ENCODE measurements at places on chromosomes 5 and 9.
A peak's percentile ranks its signal among the peaks of the same experiment; 100 is the strongest.

GRCh38 chr9:83065233-83065632 lies 2.3 kb upstream of the RASEF start:
- DNase-seq: no peak

DNA sequence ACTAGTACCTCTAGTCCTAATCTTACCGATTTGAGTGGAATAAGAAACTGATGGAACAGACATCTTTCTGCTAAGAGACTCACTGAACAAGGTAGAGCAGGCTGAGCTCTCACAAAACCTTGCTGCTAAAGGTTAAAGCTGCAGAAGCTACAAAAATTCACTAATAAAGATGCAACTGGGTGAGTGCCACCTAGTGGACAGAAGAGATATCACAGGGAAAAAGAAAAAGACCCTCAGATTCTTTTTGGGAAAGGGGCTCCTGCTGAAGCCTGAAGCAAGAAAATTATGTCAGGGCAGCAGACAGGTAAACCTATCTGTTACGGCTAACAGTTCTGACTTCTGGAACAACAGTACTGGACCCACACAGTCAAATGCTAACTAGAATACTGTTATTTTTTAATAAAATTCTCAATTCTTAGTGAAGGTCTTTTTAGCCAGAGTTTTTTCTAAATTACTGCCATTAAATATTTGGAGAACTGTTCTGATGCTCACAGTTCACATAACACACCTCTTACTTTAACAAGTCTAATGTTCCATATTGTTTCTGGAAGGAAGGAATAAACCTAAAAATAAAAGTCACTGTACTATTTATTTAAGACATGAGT lies 51.2 kb downstream of the DIAPH1 start:
- no peak for DNase-seq

- no peak for DNase-seq
Measured at GRCh38 chr5:65512170-65512937, 30.6 kb upstream of the ADAMTS6 start.

DNA sequence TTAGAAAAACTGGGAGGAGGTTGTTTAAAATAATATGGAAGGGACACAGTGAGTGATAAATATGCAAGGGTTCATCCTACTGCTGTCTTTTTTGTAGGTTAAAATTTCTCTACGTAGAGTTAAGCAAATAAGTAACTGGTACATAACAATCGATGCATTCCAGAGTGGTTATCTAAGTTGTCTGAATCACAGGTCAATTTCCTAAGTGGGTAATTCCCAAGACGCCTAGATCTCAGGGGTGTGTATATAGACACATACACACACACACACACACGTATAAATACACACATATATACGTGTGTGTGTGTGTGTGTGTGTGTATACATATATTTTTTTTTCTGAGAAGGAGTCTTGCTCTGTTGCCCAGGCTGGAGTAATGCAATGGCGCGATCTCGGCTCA lies 22.3 kb downstream of the CAAP1 start:
- DNase-seq: no peak

GRCh38 chr5:134902071-134902801 lies 2.7 kb upstream of the PCBD2 start:
- DNase-seq: no peak

DNA sequence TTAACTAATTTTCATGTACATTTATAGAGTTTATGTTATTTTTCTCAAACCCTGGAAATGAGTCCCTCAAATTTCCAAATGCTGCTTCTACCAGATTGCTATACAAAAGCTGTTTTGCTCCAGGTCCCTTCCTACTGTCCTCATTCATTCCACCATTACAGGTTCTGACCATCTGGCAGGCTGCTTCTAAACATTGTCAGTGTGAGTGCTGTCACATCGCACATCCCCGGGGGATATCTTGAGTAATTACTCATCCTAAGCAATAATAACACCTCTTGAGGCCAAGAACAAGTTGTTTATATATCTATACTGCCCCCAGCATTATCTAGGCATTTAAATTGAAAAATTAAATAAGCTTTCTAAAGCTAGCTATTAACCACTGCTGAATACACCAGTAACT lies 1675.3 kb upstream of the CDH6 start:
- no peak for DNase-seq

DNA sequence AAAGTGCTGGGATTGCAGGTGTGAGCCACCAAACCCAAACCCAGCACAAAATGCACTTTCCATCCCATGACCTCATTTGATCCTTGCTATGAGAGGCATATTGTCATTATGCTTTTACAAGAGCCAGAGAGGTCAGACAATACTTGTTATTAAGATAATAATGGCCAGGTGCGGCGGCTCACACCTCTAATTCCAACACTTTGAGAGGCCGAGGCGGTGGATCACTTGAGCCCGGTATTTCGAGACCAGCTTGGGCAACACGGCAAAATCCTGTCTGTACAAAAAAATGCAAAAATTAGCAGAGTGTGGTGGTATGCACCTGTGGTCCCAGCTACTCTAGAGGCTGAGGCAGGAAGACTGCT lies 55.9 kb upstream of the IL17B start:
- DNase-seq: no peak

DNA sequence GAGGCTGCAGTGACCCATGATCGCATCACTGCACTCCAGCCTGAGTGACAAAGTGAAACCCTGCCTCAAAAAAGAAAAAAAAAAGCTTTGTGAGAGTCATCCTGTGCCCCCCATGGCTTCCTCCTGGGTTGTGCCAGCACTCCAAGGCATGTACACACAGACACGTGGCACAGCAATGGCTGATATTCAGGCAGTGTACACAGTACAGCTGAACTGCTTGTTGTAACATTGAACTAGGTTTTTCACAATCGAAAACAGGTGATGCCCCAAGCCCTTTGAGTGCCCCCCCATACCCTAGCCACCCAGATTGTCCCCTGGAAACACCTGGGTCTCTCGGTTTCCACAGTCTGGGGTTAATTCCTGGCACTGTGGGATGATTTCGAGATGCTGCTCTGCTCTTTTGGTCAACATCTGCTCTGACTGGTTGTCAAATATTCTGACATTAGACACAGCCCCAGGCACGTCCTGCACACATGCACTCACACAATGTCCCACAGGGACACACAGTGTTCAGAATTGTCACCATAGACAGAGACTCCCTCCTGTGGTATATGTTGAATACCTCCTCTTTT lies 9.2 kb downstream of the SPINK4 start:
- no peak for DNase-seq

- DNase-seq: no peak
Measured at GRCh38 chr5:150222906-150223305, 33.0 kb downstream of the SLC6A7 start.

- DNase-seq: no peak
Measured at GRCh38 chr9:83633676-83634075, 10.7 kb downstream of the IDNK start.

DNA sequence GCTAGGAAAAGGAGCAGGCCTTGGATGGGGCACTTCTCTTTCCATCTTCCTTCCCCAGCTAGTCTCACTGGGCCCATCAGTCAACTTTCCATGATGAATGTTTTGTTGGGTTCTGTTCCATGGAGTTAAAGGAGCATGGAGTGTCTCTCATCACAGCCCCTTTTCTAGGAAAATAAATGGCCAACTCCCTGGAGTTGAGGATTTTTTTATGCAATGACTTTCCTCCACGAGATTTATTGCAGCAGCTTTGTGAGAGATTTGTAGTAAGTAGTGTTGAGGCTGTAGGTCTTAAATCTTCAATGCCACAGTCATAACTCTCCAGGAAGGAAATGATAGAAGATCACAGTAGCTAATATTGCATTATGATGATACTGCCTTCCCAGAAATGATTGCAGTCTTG lies 45.6 kb upstream of the SLC44A1 start:
- DNase-seq: no peak

GRCh38 chr9:16484180-16484579 lies 386.3 kb downstream of the BNC2 start:
- DNase-seq: no peak

DNA sequence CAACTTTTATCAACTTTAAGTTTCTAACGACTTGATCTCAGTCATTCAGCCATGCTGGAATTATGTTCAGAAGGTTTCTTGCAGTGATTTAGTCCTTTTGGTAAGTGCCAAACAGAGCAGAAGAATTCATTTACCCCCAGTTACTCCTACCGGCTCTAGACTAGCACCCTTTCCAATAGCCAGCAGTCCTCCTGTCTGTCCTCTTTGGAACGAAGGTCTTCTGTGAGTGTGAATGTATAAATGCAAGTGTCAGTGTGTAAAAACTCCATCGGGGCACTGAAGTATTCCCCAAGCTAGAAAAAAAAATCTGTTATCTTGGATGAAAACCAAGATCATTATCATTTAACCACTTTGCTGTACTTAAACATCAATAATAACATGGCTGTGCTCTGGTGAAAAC lies 64.4 kb downstream of the GLIS3 start:
- no peak for DNase-seq

GRCh38 chr5:177608243-177609075 lies 8.5 kb downstream of the B4GALT7 start:
- DNase-seq: no peak

- DNase-seq: no peak
Measured at GRCh38 chr9:86287013-86287412, 4.7 kb upstream of the ISCA1 start.

DNA sequence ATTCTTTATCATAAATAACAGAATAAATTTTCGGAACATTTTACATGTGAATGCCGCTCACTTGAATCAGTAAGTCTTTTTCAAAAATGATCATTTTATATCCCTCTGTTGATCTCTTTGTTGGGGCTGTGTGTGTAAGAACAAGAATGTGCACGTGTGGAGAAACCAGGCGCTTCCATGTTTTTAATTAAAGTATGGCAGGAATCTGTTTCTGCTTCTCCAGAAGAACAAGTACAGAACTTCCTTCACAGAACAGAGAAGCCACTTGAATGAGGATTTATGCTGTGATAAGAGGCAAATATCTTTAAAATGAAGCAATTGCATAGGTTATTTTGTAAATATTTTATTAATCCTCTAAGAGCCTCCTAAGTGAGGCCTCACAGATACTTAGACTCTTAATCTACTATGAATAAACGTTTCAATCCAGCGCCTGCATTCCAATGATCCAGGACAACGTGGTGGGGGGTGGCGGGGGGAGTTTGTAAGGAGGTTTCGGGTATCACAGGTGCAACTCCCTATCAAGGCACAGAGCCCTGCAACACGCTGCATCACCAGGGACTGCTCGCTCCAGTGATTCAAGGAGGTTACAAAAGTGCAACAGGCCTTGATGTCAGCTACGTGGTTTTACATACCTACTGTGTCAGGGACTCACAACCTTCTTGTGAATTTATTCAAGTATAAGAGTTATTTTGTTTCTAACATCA lies 409.2 kb downstream of the BNC2 start:
- no peak for DNase-seq

GRCh38 chr5:17156463-17156862 lies 61.0 kb upstream of the BASP1 start:
- no peak for DNase-seq

DNA sequence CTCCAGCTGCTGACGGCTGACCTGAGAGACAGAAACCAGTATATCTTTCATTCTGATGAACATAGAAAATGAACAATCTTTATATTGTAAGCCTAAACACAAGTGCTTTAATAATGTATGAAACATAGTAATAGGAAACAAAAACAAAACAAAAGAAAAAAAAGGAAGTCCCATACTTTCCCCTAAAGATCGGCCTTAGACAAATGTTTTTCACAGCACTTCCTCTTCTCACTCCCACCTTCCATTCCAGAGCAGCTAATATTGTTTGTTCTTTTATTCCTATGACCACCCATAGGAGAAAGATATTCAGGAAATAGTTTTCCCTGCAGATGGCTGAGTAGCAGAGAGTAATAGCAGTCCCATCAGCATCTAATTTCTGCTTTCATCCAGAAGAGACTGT lies 194.4 kb upstream of the SLC27A6 start:
- DNase-seq: no peak

DNA sequence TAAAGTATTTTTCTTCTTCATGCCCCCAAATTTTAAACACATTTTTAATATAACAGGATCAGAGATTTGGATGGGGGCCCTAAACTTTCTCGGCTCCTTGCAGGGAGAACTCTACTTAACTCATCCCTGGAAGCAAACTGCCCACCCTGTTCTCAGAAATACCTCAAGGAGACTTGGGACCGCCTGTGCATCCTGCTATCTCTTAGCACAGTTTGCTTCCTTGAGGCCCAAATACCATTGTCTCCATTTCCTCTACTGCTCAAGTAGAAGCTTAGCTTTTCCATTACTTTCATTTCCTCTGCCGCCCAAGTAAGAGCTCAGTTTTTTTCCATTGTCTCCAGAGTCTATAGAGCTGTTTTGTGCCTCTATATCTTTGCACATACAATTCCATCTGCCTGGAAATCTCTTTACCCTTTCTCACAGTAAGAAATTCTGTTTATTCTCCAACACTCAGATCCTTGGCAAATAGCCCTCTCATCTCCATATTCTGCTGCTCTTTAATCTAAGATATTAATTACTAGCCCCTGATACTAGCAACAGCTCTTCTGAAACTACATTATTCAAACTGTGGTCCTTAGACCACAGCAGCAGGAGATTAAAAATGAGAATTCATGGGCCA lies 137.8 kb downstream of the CEMIP2 start:
- no peak for DNase-seq

DNA sequence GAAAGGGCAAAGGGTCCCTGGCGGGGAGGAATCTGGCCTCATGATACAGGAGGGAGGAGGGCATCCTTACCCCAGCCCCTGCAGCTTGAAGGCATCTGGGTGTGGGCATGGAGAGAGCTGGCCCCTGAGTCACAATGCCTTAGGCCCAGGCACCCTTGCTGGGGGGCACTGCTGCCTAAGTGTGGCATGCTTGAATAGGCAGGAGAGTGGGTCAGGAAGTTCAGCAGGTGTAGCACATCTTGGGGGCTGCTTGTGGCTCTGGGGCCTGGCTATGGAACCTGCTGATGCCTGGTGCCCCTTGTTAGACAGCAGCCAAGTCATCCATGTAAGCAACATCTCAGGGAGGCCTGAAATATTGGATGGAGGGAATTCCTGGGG lies 63.1 kb downstream of the HSPA4 start:
- DNase-seq: no peak

- DNase-seq: no peak
Measured at GRCh38 chr9:127877566-127877998, at the start of gene AK1. TSS of gene AK1 (minus strand) at chr9:127877675. CDS start at chr9:127874617, 3,058 bp downstream.

GRCh38 chr5:30387974-30388632 lies 805.4 kb upstream of the CDH6 start:
- no peak for DNase-seq

- DNase-seq: peak; percentile 95
Measured at GRCh38 chr9:127770905-127771569, 7.4 kb downstream of the SH2D3C start.

DNA sequence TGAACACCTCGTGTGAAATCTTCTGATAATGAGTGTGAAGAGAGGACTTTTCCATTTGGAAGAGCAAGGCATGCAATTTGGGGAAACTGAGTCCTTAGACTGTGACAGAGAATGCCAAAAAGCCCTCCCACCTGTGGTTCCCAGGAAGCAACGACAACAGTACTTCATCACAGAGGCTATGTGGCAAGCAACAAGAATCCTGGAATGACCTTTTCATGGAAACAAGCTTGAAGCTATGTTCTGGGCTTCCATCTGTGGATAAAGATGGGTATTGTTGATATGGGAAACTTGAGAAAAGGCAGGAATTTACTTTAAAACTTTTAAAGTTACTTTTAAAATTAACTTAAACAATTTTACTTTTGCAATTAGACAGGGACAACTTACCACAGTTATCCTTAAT lies 131.2 kb upstream of the ANKH start:
- DNase-seq: no peak

Measured in stimulated activated CD4-positive, alpha-beta T cell treated with anti-CD3 and anti-CD28 coated beads, TNF-alpha, amount 100 ng/mL, for 4 hours (primary cell).